ENCODE measurements at places on chromosomes 1 and 21.
A peak's percentile ranks its signal among the peaks of the same experiment; 100 is the strongest.

DNA sequence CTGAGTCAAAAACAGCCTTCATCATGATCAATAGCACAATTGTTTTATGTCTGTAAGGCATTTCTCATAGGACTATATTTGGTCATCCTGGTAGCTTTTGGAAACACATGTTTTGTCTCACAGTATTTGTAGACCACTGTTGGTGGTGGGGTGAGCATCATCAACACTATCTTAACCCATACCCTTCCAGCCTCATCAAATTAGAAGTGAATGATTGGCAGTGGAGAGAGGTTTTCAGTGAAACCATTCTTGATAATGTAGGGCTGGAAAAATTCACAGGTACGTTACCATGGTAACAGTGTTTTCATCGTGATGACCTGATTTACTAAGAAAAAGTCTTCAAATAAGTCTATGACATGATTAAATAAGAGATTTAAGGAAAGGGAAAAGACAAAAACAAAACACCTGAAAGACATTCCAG, 45.3 kb upstream of the C1orf105 start:
- no peak for DNase-seq

- peak; percentile 13 for DNase-seq
Observed at GRCh38 chr1:241677201-241677600, 25.1 kb downstream of the WDR64 start.

DNA sequence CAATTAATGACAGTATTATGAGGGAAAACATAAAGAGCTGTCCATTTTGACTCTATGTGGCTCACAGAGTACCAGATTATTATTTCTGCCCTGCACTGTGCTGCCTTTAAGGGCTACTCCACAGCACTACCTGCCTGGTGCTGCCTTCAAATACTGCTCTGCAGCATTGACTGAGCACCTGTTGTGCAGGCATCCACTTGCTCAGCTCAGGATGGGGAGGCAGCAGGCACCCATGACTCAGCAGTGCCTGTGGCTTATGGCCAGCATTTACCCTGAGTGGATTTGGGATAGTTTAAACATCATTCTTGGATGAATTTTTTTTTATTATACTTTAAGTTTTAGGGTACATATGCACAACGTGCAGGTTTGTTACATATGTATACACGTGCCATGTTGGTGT, 953 bp upstream of the KPRP start:
- no peak for DNase-seq

DNA sequence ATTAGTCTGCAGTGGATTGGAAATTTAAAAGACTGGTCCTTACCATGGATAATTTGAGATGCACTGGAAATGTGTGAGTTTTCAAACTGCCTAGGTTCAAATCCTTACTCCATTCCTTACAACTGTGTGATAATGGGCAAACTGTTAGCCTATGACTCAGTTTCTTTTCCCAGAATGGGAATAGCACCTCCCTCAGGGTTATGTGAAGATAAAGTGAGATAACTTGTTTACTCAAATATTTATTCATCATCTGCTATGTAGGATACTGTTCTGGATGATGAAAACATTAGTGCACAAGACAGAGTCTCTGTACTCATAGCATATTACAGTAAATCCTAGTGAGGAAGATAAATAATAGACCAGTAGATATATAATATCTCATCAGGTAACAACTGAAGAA, 28.6 kb downstream of the LRIG2 start:
- DNase-seq, result no peak

DNA sequence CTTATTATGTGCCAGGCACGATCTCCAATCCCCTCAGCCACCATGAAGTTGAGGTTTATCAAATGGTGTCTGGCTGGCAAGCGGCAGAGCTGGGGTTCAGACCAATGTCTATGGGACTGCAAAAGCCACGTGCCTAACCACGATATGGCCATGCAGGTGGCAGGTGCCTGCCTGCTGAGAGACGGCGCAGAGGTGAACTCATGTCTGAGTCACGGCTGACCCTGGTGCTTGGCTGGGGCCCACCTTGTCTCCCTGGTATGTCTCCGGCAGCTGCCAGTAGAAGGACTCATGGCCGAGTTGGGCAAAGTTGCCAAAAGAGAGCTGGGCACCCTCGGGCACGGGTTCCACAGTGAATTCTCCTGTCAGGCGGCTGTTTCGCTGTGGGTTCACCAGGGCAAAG, 59.9 kb downstream of the LDLRAD2 start:
- DNase-seq, result peak; percentile 21
